ENCODE measurements at places on chromosomes 12 and 14. TPM values are rescaled to one million over a fixed set of nuclear protein-coding genes. Genes with fewer than 3 reads are reported as not detected.

PTPRB gene
- 26.1 TPM for total RNA-seq

GNB3 gene
- 1.5 TPM for total RNA-seq

TBX5 gene
- total RNA-seq: 238 TPM

ANKS1B gene
- 3.1 TPM for total RNA-seq

- DNase-seq: no peak
Observed at GRCh38 chr12:79557690-79558315, 133.0 kb downstream of the PAWR start.

DNA sequence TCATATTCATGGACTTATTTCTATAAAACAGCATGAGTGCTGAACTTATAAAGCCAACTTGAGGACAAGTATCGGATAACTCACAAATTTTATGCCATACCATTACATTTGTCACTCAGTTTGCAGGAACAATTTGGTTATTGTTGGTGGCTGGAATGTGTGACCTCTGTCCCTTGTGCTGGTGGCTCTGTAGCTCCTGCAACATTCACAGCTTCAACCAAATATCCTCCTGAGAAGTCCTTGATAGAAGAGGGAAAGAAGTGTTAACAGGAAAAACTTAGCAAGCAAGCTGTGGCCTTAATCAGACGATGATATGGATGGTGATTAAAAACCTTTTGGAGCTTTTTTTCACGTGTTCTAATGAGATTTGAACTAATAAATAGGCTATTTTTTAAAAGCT is 61.0 kb upstream of the DNM1L start:
- no peak for DNase-seq

DNA sequence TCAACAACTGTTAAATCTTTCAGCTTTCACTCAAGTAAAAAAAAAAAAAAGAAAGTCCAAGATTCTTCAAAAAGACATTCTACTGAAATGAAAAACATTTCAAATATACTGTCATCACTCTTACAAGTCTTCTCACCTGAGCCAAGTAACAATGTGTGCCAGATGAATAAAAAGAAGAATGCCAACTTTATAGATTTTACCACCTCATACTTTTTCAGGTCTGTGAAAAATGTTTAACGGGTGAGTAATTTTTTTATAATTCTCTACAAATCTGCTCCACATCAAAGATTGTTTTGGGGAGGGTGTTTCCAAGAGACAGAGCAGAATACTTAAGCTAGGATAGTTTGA is 181.0 kb upstream of the BMP4 start:
- DNase-seq: no peak

DNA sequence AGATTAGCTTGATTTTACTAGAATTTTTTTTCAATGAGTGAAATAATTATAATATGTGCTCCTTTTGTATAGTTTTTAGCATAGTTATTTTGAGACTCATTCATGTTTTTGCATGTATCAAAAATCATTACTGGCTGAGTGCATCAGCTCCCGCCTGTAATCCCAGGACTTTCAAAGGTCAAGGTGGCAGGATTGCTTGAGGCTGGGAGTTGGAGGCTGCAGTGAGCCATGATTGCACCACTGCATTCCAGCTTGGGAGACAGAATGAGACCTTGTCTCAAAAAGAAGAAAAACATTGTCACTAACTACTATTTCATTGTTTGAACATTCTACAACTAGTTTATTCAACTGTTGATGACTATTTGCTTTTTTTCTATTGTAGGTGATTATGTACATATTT is 802.7 kb downstream of the SLC16A7 start:
- DNase-seq: no peak

- DNase-seq: no peak
Observed at GRCh38 chr12:49059299-49060171, 1.1 kb downstream of the KMT2D start.

DNA sequence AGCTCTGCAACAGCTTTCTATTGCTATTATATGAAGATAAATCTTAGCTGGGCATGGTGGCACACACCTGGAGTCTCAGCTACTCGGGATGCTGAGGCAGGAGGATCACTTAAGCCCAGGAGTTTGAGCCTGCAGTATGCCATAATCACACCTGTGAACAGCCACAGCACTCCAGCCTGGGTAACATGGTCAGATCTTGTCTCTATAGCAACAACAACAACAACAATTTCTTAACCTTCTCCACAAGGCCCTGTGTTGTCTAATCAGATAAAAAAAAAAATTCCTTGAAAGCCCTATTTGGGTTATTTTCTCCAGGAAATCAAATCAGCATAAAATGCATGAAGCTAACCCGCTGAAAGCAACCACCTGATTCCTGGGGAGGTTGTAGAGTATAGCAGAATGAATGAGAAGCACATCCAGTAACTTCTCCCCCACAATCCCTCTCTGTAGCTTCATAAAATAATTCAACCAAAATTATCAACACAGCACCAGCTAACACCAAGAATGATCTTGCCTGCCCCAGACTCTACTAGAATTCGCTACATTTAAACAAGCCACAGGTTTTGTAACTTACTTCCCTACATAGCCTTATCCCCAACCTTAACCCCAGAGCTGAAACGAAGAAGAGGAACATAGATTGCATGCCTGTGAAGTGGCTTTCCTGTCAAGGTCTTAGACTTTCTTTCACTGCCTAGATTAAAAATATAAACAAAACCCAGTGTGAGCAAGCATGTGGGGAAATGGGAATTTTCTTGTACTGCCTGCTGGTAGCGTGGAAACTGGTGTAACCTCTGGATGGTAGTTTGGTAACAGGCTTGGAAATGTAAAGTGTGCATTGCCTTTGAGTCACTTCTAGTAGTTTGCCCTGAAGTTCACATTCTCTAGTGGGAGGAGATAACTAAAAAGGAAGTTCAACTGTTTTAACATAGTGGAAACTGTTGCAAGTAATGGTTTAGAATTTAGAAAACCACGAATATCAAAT is 6.0 kb upstream of the STK38L start:
- DNase-seq: no peak

- no peak for DNase-seq
Observed at GRCh38 chr12:92721130-92721529, 18.3 kb downstream of the PLEKHG7 start.

GRCh38 chr14:77612011-77612620 is 4.3 kb downstream of the SPTLC2 start:
- DNase-seq: no peak

- DNase-seq: no peak
Observed at GRCh38 chr12:65122703-65123102, 1.6 kb upstream of the WIF1 start.

DNA sequence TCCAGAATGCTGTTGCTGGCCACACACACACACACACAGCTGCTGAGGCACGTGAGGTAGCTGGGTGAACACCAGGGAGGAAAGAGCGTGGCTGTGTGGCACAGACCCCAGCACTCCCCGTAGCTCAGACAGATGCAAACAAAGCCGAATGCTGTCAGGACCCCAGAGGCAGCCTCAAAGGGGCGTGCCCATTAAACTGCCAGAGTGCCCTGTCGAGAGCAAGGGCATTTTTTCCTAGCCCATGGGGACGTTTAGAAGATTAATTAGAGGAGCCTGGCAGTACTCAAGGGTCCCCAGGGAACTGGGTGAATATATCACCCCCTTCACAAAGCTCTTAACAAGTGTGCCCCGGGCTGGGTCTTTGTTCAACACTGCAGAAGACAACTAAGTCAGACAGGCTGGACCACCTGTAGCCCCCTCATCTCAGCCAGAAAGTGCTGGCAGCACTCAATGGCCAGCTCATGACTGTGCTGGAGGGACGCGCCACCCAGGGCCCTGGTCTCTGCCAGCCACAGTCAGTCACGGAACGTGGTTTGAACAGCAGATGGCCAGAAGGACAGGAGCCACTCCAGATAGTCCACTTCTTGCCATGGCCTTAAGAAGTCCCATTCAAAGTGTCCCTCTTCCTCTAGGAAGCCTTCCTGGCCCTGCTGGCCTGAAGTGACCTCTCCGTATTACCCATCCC is 37.5 kb downstream of the TTC7B start:
- no peak for DNase-seq

DNA sequence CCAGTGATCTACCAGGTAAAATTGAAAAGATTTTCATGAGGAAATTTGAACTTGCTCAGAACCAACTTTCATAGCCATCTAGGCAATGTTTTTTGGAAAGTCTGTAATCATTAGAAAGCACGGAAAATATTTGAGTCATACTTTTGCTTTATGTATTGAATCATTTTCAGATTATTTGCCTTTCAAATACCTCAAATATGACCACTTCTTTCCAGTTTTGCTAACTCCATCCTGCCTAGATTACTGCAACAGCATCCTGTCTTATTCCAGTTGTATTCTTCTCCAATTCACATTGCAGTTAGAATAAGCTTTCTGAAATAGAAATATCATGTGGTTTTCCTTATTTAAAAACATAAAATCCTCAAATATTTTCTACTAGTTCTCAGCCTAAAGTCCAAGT is 239.8 kb upstream of the FAR2 start:
- DNase-seq: no peak

DNA sequence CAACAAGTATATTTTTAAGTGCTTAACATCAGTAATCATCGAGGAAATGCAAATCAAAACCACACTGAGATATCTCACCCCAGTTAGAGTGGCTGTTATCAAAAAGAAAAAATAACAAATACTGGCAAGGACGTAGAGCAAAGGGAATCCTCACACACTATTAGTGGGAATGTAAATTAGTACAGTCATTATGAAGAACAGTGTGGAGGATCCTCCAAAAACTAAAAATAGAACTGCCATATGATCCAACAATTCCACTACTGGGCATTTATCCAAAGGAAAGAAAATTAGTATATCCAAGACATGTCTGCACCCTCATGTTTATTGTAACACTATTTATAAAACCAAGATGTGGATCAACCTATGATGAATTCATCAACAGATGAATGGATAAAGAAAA is 149.0 kb upstream of the PWP1 start:
- no peak for DNase-seq

Measured in right atrium auricular region (tissue), 2 donors.